ENCODE measurements at places on chromosomes 1 and 21. TPM values are rescaled to one million over a fixed set of nuclear protein-coding genes. Genes with fewer than 3 reads are reported as not detected.

AMY2B gene
- total RNA-seq, result 1.6 TPM

A3GALT2 gene
- total RNA-seq, result not detected

CFAP45 gene
- total RNA-seq, result 0.30 TPM

PRELP gene
- under 0.01 TPM for total RNA-seq

SLC45A1 gene
- 3.0 TPM for total RNA-seq

WNT3A gene
- total RNA-seq, result not detected

GJB3 gene
- not detected for total RNA-seq

OR2L8 gene
- not detected for total RNA-seq

PRAMEF4 gene
- not detected for total RNA-seq

EPHX1 gene
- 13.8 TPM for total RNA-seq

TAS1R1 gene
- total RNA-seq, result 0.17 TPM

All from bronchus fibroblast of lung (primary cell).